Progenitor cell of endocrine pancreas (in vitro differentiated cells): ENCODE measurements at places on chromosomes 1 and 21.

- H3K4me3 ChIP-seq: no peak overlapping the region
- no peaks in the 10 kb centered on the region for H3K36me3 ChIP-seq
- no peaks in the 10 kb centered on the region for H3K4me1 ChIP-seq
- H3K27ac ChIP-seq: no peak overlapping the region
- peaks cover 16% of the 10 kb centered on the region for H3K27me3 ChIP-seq
- no peak for DNase-seq
Observed at GRCh38 chr1:231949277-231950091, 322.9 kb downstream of the DISC1 start.

GRCh38 chr1:240555524-240555923, 56.4 kb downstream of the GREM2 start:
- H3K4me1 ChIP-seq: no peaks in the 10 kb centered on the region
- H3K36me3 ChIP-seq: peaks cover 6% of the 10 kb centered on the region

GRCh38 chr1:5988596-5989285, 3.5 kb downstream of the NPHP4 start:
- DNase-seq: no peak
- peaks cover 2% of the 10 kb centered on the region for H3K36me3 ChIP-seq
- H3K4me3 ChIP-seq: no peak overlapping the region
- H3K27me3 ChIP-seq: peaks cover 12% of the 10 kb centered on the region
- peaks cover 6% of the 10 kb centered on the region for H3K4me1 ChIP-seq

DNA sequence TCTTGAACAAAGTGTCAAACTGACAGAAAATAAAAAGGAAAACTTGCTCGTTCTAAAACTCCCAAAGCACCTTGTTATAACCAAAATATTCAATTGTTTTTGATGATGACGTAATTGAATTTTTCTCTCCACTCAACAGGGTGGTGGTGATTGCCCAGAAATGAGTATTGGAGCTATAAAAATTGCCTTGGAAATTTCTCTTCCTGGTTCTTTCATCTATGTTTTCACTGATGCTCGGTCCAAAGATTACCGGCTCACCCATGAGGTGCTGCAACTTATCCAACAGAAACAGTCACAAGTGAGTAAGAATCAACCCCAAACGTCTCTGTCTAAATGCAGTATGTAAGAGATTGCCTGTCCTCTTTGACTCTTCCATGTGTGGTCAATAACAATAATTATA, 130.1 kb downstream of the HMCN1 start:
- peaks cover 7% of the 10 kb centered on the region for H3K4me1 ChIP-seq
- no peak for DNase-seq
- H3K4me3 ChIP-seq: no peak overlapping the region
- H3K27me3 ChIP-seq: no peaks in the 10 kb centered on the region

- H3K4me3 ChIP-seq: no peak overlapping the region
- H3K36me3 ChIP-seq: no peaks in the 10 kb centered on the region
- H3K27me3 ChIP-seq: peaks cover 4% of the 10 kb centered on the region
- H3K4me1 ChIP-seq: peaks cover 6% of the 10 kb centered on the region
- no peak for DNase-seq
- no peak overlapping the region for H3K27ac ChIP-seq
Observed at GRCh38 chr1:66154394-66154793, 361.7 kb downstream of the PDE4B start.

GRCh38 chr1:194809665-194810064, 1623.3 kb upstream of the B3GALT2 start:
- H3K27ac ChIP-seq: no peak overlapping the region
- H3K27me3 ChIP-seq: no peaks in the 10 kb centered on the region
- no peaks in the 10 kb centered on the region for H3K36me3 ChIP-seq
- H3K4me1 ChIP-seq: no peaks in the 10 kb centered on the region

DNA sequence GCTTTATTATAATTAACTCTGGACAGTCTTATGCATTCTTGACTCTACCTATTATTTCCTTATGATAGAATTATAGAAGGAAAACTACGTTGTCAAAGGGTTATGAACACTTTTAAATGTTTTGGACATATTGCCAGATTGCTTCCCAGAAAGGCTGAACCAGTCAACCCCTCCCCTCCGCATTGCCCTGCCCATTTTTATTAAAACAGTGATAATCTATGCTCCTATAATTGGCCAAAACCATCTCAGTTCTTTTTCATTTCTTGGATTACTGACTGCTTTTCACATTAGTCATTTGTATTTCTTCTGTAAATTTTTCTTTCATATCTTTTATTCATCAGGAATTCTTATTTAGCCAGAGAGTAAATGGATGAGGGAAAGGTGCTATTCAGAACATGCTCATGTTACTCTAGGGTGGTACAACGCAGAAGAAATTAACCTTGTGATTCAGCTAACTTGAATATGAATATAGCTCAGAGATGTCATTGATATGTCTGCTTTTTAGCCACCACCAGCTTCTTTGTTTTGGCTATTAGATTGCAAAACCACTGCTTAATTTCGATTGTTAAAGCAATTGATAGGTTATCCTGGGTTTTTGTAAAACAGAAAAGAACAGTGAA, 32.1 kb downstream of the KDM1A start:
- DNase-seq: no peak
- no peak overlapping the region for H3K27ac ChIP-seq
- H3K36me3 ChIP-seq: peaks cover 16% of the 10 kb centered on the region
- no peak overlapping the region for H3K4me3 ChIP-seq
- no peaks in the 10 kb centered on the region for H3K27me3 ChIP-seq

GRCh38 chr1:182617734-182618351, 13.7 kb upstream of the RGS16 start:
- H3K27me3 ChIP-seq: peaks cover 53% of the 10 kb centered on the region
- H3K4me3 ChIP-seq: no peak overlapping the region
- no peak for DNase-seq
- H3K27ac ChIP-seq: no peak overlapping the region
- no peaks in the 10 kb centered on the region for H3K36me3 ChIP-seq
- peaks cover 16% of the 10 kb centered on the region for H3K4me1 ChIP-seq

GRCh38 chr1:43273708-43274107, 3.9 kb downstream of the TMEM125 start:
- peaks cover 58% of the 10 kb centered on the region for H3K4me1 ChIP-seq
- no peak overlapping the region for H3K4me3 ChIP-seq
- H3K27ac ChIP-seq: no peak overlapping the region
- H3K36me3 ChIP-seq: peaks cover 9% of the 10 kb centered on the region
- H3K27me3 ChIP-seq: no peaks in the 10 kb centered on the region
